Naive thymus-derived CD4-positive, alpha-beta T cell (primary cell): ENCODE measurements at places on chromosomes 4 and X. TPM values are rescaled to one million over a fixed set of nuclear protein-coding genes. Genes with fewer than 3 reads are reported as not detected.

GRCh38 chr4:149884529-149885181 is 69.0 kb upstream of the IQCM start:
- no peak for DNase-seq

MAGEC3 gene
- total RNA-seq, result not detected in 2 replicates

DNA sequence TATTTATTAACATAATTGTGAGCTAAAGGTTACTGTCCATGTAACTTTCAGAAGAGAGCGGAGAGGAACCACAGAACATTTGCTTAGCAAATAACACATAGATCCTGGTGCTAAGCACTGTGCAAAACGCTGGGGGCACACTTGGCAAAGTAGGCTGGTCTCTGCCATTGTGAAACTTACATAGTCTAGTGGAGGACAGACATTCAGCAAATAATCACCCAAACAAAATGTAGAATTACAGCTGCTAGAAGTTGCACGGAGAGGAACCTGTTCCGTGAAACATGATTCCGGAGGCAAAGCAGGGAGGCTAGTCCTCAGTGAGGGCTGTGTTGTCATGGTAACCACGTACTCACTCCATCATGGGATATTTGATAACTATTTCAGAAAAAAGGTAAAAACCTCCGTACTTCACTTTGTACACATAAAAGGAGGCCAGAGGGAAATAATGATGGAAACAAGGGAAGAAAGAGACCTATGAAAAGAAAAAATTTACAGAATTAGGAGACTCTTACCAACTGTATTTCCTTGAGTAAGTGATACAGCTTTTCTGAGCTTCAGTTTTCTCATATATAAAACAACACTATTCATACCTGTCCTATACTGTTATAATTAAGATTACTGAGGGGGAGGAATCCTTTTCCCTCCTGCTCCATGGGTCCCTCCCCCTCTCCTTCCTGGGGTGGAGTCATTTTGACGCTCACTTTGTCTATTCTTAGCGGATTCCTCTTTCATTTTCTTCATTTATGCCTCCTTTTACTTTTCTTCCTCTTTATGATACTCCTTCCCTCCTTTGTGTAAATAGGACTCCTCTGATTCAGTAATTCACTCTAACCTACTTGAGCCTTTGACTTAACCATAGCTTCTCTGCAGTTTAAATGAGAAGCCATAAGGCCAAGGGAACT is 825 bp upstream of the RASGEF1B start:
- no peak for DNase-seq

DNA sequence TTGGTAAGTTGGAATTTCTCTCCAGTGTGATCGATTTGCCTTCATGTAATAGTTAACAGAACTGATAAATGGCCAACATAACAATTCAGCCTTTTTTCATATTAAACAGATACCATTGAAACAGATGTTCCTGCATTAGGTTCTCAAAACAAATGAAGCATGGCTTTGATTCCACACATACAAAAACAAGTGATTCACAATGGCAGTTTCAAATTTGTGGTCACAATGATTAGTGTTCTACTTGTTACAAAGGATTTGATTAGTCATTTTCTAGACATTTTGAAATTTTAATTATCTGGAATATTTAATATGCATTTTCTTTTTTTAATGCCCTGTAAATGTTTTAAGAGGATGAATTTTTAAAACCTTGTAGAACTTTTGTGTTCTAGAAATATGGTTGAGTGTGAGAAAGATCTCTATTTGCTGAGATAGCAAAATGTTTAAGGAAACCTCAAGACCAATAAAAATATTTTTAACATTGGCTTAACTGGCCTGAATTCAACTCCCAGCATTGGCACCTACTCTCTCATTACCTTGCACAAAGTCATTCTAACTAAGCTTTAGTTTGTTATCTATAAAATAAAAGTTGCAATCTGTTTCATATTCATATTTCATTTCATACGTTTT is 18.9 kb upstream of the GLRA3 start:
- DNase-seq, result no peak

GRCh38 chr4:106329041-106329618 is 12.8 kb downstream of the AIMP1 start:
- DNase-seq, result peak; percentile 7

DNA sequence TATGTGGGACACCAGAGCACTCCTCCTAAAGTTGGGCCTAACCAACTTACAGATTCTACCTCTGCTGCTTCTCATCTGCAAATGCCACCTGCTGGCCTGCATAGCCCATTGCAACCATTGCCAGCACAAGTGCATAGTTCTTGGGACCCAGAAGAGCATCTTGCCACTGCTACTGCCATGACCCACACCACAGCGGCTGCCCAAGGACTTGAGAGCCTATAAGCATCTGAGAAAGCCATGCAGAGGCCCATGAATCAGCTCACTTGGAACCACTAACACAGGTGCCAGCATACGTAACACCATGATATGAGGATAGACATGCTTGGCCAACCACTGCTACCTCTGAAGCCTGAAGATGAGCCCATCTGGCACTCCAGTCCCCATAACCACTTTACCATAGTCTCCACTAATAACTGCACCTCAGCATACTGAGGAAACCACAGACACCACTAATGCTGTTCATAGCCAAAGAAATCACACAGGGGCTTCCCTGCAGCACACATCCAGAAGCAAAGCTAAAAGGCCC is 258.1 kb upstream of the AGTR2 start:
- DNase-seq, result no peak

DNA sequence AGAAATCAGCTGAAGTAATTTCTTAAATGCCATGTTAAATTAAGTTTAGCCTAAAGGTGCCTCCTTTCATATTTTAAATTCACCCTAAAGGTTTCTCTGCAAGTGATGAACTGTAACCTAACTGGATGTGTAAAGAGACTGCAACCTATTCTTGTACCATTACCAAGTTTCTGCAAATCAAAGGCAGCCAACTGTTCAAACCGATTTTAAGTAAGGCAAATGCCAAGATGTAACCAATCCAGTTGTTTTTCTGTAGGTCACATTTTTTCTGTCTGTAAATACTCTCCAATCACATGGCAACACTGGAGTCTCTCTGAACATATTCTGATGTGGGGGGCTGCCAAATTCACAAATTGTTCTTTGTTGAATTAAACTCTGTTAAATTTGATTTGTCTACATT is 42.4 kb upstream of the FGF2 start:
- no peak for DNase-seq

IL3RA gene
- total RNA-seq, result 7.9 TPM

- no peak for DNase-seq
These were observed 229.5 kb downstream of the MAPK10 start for GRCh38 chr4:86130160-86130933.

GRCh38 chr4:98890702-98891455 is 38.1 kb downstream of the EIF4E start:
- no peak for DNase-seq

GRCh38 chr4:176185051-176185450 is 10.3 kb downstream of the SPATA4 start:
- DNase-seq, result no peak

- DNase-seq, result no peak
These were observed 31.5 kb upstream of the ELF2 start for GRCh38 chr4:139208404-139208945.

RPS6KA6 gene
- not detected for total RNA-seq

DNA sequence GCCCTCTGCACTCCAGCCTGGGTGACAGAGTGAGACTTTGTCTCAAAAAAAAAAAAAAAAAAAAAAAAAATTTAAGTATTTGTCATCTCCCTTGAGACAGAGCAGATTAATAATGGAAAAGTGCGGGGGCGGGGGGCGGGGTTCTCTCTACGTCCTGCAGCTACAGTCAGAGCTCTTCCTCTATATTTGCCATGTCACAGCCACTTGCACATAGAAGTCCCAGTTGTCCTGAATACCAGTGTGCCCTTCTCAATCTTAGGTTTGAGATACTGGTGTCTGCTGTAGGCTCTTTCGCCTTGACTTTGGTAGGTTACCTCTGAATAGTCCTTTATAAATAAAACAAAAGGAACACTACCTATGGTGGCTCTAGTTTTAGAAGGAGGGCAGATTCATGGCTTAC is 237.8 kb upstream of the PGRMC2 start:
- DNase-seq, result no peak

DNA sequence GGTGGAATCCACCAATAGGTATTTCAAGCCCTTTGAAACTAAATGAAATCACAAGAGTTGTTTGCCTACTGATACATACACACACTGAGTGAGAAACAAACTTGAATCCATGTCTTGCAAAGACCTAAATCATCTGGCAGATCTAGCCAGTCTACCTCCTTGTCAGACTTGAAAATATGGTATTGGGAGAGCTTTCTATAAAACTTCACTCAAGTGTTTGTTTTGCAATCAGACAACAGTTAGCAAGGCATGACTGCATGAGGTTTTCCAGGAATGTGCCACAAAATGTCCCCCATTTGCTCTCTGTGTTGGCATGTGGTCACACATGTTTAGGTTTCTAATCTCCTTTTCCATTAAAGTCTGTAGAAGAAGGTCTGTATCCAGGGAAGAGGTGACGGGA is 52.4 kb downstream of the MAP3K15 start:
- DNase-seq, result no peak

GRCh38 chr4:173461170-173461569 is 62.3 kb upstream of the SCRG1 start:
- DNase-seq, result no peak

USP17L24 gene
- not detected for total RNA-seq

GRCh38 chr4:185167234-185167633 is 24.2 kb downstream of the SLC25A4 start:
- DNase-seq, result no peak

- DNase-seq, result no peak
These were observed 2.7 kb downstream of the CT55 start for GRCh38 chrX:135168486-135168885.

UGT8 gene
- total RNA-seq, result 0.13 TPM

- DNase-seq, result no peak
These were observed 11.5 kb downstream of the FBXW7 start for GRCh38 chr4:152524427-152524826.

DNA sequence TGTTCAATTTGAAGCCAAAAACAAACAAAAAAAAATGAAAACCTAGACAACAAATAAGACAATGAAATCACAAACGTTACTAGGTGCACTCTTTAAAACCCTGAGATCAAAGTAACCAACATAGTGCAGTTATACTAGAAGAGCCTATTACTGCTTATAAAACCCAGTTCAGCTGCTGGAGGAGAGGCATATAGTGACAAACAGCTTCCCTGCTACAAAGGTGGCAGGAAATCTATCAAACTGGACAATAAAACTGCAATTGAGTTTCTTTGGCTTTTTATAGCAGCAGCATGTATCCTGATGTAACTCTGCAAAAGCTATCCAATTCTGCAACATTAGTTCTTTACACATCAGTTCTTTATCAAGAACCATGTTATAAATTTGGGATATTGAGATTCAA is 155.6 kb downstream of the LRBA start:
- DNase-seq, result no peak

DNA sequence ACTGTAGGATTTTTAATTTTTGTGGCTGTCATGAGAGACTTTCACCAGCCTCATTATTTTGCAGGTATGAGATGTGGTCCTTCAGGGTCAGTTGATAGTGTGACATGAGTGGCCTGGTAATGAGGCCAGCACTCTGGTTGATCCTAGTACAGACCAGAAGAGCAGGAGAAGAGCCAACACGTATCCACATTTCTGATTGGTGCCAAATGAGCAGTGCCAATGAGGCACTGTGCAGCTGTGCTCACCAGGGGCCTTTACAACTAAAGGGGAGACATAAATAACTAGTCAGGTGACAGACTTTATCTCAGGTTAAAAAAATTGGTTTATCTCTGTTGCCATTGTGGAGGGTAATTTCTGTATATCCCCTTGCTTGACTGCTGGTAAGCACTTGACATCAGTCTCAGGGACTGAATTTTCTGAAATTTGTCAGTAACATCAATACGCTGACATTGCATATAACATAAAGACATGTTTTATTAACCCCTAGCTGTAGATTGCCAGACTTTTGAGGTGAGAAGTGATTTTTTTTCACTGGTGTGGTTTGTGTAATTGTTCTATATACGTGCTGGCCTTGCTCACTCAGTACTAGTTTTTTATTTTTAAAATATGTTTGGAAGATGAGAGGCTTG is 101.2 kb downstream of the AFF1 start:
- DNase-seq, result no peak

GRCh38 chr4:122783301-122784215 is 43.1 kb upstream of the FGF2 start:
- no peak for DNase-seq

- DNase-seq, result no peak
These were observed 218.7 kb downstream of the BMPR1B start for GRCh38 chr4:94976371-94977011.

TEX13B gene
- total RNA-seq, result not detected
